ENCODE measurements at places on chromosomes 16 and 17.

DNA sequence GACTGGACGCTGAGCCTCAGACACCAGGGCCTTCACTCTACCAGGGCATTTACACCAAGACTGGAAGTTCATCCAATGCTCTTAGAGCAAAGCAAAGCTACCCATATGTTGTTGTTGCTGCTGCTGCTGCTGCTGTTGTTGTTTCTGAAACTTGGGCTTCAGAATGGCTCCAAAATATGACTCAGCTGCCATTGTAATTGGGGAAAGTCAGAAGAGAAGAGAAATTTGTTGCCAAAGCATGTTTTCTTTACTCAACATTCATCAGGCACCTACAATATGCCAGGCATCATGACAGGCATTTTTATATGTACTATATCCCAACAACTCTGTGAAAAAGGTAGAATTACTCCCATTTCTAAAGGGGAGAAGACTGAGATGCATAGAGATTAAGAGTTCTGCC, 11.9 kb downstream of the KRT32 start:
- no peak for DNase-seq

- DNase-seq, result peak; percentile 98
Observed at GRCh38 chr16:84116720-84117493, at the start of gene MBTPS1. MBTPS1 (minus strand) TSS chr16:84116942; CDS start chr16:84101783, 15,159 bp downstream.

- DNase-seq, result no peak
Observed at GRCh38 chr16:85610059-85610445, 3.1 kb upstream of the GSE1 start.

DNA sequence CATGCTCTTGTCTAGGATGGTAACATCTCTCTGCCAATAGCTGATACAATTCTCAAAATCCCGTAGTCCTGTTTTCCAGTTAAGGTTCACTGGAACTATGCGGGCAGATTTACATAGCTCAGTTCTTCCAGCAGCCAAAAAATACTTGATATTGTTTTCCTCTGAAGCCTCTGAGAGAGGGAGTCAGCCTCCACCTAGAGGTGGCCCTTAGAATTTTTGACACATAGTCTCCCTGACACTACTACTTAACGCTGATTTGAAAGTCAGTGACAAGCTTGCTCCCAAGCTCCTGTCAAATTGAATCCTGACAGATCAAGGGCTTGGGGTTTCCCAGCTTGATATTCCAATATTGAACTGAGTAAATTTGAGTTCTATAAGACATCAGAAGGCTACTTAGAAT, 1780.1 kb downstream of the TP53TG3F start:
- DNase-seq, result no peak

- no peak for DNase-seq
Observed at GRCh38 chr16:81565321-81566028, 120.9 kb downstream of the CMIP start.

DNA sequence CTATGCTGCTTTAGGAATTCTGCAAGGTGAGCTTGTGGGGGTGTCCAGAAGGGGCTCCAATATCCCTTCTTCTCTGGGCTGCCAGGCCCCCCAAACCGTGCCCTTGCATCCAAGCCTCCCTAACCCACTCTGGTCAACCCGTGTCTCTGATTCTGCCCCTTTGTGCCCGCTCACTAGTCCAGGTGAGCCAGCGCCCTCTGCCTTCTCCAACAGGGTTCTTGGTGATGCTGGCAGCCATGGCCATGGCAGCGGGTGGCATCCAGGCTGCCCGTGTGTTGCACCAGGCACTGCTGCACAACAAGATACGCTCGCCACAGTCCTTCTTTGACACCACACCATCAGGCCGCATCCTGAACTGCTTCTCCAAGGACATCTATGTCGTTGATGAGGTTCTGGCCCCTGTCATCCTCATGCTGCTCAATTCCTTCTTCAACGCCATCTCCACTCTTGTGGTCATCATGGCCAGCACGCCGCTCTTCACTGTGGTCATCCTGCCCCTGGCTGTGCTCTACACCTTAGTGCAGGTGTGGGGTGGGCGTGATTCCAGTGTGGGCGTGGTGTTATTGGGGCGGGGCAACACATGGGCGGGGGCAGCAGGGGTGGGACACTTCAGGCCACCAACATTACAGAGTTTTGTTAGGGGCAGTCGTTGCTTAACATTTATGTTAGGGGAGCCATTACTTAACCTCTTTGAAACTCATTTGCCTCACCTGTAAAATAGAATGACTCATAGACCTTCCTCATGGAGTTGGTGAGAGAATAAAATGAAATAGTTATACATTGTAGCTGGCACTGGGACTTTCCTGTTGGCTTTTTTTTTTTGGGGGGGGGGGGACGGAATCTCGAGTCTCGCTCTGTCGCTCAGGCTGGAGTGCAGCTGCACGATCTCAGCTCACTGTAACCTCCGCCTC, 31.4 kb downstream of the ANKRD40 start:
- no peak for DNase-seq

- no peak for DNase-seq
Observed at GRCh38 chr16:86537486-86537885, 17.5 kb downstream of the MTHFSD start.

DNA sequence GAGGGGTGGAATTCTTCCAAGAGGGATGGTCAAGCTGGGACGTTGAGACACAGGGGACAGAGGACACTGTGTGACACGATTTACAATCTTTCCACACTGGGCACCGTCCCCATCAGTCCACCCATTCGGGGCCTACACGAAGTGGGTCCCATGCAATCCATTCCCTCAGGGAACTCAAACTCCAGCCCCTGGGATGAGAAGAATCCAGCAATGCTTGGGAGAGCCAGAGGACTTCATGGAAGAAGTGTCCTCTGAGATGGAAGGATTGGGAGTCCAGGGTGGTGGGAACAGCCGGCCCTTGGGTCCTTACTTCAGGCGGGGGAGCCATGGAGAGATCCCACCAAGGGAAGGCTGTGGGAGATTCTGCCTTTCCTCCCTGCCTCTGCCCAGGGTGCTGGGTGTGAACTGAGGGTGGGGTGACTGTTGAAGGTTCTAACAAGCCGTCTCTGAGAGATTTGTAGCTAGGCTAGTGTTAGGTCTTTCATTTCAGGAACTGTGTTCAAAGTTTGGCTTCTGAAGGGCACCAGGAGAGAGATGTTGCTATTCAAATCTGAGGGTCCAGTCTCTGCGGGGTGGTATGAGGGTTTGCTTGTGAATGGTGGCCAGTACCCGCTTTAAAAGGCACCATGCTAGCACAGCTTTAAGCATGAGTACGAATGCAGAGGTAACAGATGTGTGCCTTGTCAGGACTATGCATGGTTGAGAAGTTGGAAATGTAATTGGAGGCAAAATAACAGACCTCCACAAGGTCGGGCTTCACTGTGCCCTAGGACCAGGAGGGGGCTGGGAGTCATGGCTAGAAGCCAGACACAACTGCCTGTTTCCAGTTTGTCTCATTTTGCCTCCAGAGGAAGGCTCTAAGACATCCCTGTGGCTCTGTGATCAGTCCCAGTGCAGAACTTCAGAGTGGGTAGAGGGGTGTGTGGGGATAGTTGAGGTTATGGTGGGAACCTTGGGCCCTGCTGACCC, 1.9 kb downstream of the ATP1B2 start:
- no peak for DNase-seq

- DNase-seq, result no peak
Observed at GRCh38 chr16:75102595-75102994, 14.0 kb downstream of the LDHD start.

DNA sequence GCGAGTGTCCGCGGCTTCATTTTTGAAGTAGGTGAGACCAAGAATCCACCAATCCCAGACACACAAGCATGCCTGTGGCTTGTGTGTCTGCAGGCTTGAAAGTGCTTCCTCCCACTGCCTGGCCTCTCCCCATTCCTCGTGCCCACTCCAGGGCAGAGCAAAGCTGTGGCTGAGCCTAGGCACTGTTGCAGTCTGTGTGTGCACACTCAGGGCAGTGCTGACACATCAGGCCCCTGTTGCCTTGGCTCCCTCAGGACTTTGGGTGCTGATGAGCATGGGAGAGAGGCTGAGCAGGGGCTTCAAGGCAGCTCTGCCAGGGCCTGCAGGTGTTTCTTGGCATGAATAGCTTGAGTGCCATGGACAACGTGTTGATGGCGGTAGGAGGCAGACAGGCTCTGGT, 776.7 kb downstream of the CDH11 start:
- no peak for DNase-seq
